Sciatic nerve (tissue), 2 donors: ENCODE measurements at places on chromosomes 13 and 19.

GRCh38 chr19:56110515-56111448 is 10.3 kb downstream of the ZNF787 start:
- no peak for DNase-seq

DNA sequence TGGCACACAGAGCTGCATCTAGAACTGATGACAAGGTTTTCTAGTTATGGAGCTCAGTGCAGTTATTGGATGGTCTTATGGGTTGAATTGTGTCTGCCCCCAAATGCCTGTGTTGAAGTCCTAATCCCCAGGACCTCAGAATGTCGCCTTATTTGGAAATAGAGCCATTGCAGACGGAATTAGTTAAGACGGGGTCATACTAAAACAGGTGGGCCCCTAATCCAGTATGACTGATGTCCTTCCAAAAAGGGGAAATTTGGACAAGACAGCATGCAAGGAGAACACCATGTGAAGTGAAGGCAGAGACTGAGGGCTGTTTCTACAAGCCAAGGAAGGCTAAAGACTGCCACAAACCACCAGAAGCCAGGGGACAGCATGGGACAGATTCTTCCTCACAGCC is 148.7 kb downstream of the KCTD12 start:
- no peak for DNase-seq

DNA sequence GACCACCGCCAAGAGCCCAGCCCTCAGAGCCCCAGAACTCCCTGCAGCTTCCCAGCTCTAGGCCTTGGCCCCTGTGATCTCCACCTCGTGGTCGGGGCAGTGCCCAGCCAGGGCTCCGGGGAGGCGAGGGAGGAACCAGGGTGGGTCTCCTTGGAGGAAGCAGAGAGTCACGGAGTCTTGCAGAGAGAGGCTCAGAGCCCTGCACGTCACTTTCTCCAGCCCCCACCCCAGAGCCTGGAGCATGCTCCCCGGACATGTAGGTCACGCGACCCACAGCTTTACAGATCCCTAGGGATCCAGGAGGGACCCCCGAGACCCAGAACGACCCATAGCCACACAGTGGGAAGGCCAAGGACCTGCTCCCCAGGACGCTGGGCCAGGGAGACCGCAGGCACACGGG is 11.9 kb downstream of the GADD45B start:
- DNase-seq: no peak

DNA sequence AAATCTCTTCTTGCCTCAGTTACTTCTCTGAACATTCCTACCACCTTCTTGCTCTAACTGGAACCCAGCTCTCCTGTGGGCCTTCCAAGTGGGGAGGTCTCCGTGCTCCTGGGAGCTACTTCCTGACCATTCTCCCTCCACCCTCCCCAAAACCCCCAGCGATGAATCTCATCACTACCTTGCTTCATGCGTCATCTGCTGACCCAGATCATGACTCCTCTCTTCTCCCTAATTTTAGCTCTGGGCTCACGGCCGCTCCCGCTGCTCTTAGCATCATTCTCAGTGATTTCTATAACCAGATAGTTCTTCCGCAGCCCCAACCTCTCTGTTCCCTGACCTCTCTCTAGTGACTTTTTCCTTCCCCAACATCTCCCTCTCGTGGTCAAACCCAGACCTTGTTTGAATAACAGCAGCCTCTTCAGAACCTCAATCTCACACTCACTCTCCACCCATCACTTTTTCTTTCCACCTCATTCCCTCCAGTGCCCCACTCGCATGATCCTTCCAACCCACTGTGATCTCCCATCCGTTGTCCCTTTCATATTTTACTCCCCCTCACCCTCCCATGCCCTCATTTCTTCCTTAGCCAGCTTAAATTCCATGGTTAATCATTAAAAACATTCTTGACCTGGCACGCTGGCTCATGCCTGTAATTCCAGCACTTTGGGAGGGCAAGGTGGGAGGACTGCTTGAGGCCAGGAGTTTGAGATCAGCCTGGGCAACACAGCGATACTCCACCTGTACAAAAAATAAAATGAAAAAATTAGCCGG is 21.8 kb downstream of the MRPS12 start:
- DNase-seq: no peak

DNA sequence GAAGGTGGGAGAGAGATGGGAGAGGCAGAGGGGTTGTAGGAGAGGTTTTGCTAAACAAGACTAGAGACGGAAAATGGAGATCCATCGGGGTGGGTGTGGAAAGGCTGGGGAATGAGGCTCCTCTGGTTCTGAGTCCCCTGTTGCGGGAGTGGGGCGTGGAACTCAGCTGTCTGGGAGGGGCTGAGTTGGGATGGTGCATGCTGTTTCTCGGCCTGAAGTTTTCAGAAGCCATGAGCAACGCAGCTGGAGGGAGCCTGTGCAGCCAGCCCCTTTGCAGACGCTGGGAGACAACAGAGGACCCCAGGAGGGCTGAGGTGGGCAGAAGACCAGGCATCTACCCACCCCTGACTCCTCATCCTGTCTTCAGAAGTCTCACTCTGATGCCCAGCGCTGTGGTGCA is 7.4 kb upstream of the GIPR start:
- no peak for DNase-seq

DNA sequence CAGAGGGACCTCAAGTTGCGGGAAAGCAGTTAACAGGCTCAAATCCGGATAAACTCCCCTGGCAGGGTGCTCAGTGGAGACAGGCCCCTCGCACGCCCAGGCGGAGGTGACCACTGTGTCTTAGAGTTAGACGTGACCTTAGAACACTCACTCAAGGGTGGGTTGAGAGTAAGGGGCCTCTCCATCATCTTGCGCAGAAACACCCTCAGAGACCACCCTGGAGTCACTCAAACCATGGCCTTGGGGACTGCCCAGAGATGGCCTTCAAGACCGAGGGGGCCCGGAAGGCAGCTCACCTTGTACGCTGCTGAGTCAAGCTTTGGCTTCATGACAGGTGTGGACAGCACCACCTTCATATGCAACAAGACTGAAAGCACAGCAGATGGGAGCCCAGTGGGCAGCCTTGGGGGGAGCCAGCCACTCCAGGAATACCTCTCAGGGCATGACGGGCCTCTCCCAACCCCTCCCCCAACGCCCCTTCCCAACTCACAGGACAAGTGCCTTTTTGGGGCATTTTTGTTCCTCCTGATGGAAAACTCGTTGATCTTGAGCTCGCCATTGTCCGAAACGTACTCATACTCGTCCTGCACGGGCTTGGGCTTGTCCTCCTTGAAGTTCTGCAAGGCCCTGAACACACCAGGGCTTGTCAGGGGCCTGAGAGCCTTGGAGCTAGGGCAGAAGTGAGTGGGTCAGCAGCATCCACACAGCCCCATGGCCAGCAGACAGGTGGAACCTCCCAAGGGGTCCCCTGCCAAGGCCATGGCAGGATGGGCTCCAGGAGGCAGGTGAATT is 229.2 kb downstream of the TUBA3C start:
- no peak for DNase-seq

- DNase-seq: no peak
Observed at GRCh38 chr13:51958217-51958547, 53.1 kb downstream of the ATP7B start.

GRCh38 chr13:112772539-112772909 is 82.7 kb downstream of the ATP11A start:
- no peak for DNase-seq

GRCh38 chr19:40687525-40688016 is 2.9 kb downstream of the NUMBL start:
- DNase-seq: peak; percentile 94
